PC-3 (cell line): ENCODE measurements at places on chromosomes 3 and 15.

GRCh38 chr3:49260806-49261324 lies 16.2 kb downstream of the C3orf62 start:
- no peak overlapping the region for H3K4me3 ChIP-seq
- H3K27ac ChIP-seq: no peak overlapping the region
- no peaks in the 10 kb centered on the region for H3K36me3 ChIP-seq
- H3K27me3 ChIP-seq: no peaks in the 10 kb centered on the region
- DNase-seq: no peak
- peaks cover 7% of the 10 kb centered on the region for H3K4me1 ChIP-seq

- no peaks in the 10 kb centered on the region for H3K4me1 ChIP-seq
- H3K27me3 ChIP-seq: no peaks in the 10 kb centered on the region
These were observed 54.4 kb downstream of the ANXA2 start for GRCh38 chr15:60343221-60343970.

DNA sequence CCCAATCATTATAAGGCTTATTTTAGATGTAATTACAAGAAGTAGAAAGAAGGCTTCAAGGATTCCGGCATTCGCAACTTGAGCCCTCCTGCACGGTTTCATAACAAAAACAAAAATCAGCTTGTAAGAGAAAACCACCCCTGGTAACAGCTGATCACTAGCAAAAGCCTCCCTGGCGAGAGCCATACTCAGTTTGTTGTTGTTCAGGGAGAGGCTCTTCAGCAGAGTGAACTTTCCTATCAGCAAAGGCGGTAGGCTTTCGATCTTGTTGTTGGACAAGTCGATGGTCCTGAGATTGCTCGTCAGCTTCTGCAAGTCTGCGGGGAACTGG lies 710 bp downstream of the LRRC57 start:
- no peak for DNase-seq
- H3K27ac ChIP-seq: peak overlapping the region; percentile 24; the same call in 1 of the 2 replicates
- peaks cover 16% of the 10 kb centered on the region for H3K4me1 ChIP-seq
- H3K36me3 ChIP-seq: peaks cover 9% of the 10 kb centered on the region; the same call in 1 of the 2 replicates

GRCh38 chr3:50008931-50009330 lies 69.0 kb downstream of the RBM6 start:
- H3K27me3 ChIP-seq: no peaks in the 10 kb centered on the region
- H3K27ac ChIP-seq: no peak overlapping the region
- H3K4me3 ChIP-seq: no peak overlapping the region
- 0 out of 2 replicates have a peak, but pooled peaks cover 6% of the 10 kb centered on the region for H3K36me3 ChIP-seq
- peak; percentile 15 for DNase-seq

DNA sequence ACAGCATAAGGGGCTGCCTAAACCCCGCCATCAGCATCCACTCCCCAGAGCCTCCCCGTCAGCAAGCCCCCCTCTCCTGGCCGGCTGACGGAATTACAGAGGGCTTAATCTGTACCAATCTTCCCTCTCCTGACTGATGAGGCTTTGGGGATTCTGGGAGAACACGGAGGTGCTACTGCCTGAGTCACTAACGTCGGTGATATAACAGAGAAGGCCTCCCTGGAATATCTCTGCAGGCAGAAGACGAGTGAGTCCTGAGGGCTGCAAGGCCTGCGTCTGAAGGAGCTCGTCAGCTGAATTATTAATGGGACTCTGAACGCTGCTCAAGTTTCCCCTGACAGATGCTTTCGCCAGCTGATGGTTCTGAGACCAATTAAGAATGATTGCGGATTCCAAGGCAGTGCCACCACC lies 147.7 kb downstream of the XXYLT1 start:
- H3K27ac ChIP-seq: no peak overlapping the region
- no peaks in the 10 kb centered on the region for H3K27me3 ChIP-seq
- H3K36me3 ChIP-seq: no peaks in the 10 kb centered on the region
- DNase-seq: no peak

DNA sequence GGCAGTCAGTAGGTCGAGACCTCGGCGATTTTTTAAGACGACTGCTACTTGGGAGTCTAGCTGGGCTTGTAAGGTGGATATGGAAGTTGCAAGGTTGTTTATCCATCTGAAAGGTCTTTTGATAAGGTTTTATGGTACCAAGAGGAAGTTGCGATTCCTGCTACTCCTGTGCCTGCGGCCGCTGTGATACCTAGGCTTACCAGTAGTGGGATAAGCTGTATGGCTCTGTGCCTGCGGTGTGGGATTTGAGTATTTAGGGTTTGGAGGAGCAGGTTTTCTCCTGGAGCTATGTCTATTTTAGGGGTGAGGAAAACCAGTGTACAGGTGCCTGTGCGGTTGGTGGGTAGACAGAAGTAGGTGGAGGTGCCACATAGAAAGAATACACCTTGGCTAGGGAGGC lies 1059.8 kb downstream of the SI start:
- no peak overlapping the region for H3K4me3 ChIP-seq
- no peaks in the 10 kb centered on the region for H3K27me3 ChIP-seq
- H3K36me3 ChIP-seq: no peaks in the 10 kb centered on the region
- no peak for DNase-seq
- H3K27ac ChIP-seq: no peak overlapping the region
- no peaks in the 10 kb centered on the region for H3K4me1 ChIP-seq

- DNase-seq: no peak
- no peaks in the 10 kb centered on the region for H3K36me3 ChIP-seq
- no peak overlapping the region for H3K27ac ChIP-seq
- H3K4me3 ChIP-seq: no peak overlapping the region
- H3K27me3 ChIP-seq: no peaks in the 10 kb centered on the region
- H3K4me1 ChIP-seq: no peaks in the 10 kb centered on the region
These were observed 10.8 kb upstream of the CA12 start for GRCh38 chr15:63392361-63393009.

DNA sequence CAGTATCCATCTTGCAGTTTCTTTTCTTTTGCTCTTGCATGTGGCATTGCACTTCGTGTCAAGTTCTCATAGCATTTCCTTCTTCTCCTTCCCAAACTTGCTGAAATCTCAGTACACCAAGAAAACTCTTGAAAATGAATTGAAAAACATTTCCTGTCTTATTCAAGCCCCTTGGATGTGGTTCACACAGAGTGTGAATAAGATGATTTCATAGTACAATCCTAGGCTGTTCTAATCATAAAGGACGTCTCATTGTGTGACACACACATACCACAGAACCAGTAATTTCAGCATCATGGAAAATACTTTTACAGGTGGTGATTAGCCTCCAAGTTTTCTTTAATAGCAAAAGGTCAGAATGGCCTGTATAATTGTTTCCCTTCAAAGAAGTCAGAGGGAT lies 121.6 kb upstream of the AADACL2 start:
- no peak overlapping the region for H3K27ac ChIP-seq
- no peaks in the 10 kb centered on the region for H3K4me1 ChIP-seq

- DNase-seq: peak; percentile 85
- peak overlapping the region; percentile 47 for H3K27ac ChIP-seq
- H3K4me3 ChIP-seq: no peak overlapping the region
- no peaks in the 10 kb centered on the region for H3K27me3 ChIP-seq
- H3K4me1 ChIP-seq: peaks cover 27% of the 10 kb centered on the region
- H3K36me3 ChIP-seq: no peaks in the 10 kb centered on the region
These were observed 175.8 kb upstream of the ATP11B start for GRCh38 chr3:182617500-182617899.

DNA sequence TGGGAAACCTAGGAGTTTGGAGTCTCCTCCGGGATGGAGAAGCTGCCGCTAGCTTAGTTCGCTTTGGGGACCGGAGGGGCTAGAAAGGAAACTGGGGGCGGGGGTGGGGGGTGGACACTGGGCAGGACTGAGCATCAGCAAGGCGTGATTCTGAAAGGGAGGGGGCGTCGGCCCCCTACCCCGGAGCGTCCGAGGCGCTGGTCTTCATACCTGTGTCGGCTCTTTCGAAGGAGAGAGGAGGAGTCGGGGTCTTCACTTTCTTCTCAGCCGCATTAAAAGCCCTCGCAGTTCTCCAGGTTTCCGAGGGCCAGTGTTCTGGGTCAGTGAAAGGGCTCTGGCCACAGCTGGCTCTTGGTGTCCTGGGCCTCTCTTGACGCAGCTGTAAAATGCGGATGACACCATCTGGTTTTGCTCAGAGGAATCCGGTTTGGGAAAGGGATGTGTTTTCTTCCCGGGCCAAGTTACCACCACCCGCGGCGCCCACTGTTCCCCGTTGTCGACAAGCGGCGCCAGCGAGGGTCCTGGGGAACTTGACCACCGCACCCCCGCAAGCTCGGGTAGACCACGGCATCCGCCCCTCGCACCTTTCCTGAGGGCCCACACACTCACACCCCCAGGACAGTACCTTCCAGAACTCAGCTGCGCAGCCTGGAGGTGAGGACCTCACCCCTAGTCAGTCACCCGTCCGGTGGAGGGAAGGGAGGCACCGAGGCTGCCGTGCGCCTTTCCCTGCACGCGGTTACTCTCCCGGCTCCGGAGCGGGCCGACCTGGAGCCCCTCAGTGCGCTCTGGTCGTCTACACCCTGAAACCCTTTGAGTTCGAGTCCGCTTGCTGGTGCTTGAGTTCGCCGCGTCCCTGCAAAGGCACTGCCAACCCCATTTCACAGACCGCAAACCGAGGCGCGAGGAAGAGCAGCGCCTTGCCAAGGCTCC lies 660 bp downstream of the CCK start:
- H3K4me1 ChIP-seq: peaks cover 22% of the 10 kb centered on the region
- H3K27ac ChIP-seq: no peak overlapping the region
- no peaks in the 10 kb centered on the region for H3K36me3 ChIP-seq
- H3K4me3 ChIP-seq: no peak overlapping the region
- no peak for DNase-seq

DNA sequence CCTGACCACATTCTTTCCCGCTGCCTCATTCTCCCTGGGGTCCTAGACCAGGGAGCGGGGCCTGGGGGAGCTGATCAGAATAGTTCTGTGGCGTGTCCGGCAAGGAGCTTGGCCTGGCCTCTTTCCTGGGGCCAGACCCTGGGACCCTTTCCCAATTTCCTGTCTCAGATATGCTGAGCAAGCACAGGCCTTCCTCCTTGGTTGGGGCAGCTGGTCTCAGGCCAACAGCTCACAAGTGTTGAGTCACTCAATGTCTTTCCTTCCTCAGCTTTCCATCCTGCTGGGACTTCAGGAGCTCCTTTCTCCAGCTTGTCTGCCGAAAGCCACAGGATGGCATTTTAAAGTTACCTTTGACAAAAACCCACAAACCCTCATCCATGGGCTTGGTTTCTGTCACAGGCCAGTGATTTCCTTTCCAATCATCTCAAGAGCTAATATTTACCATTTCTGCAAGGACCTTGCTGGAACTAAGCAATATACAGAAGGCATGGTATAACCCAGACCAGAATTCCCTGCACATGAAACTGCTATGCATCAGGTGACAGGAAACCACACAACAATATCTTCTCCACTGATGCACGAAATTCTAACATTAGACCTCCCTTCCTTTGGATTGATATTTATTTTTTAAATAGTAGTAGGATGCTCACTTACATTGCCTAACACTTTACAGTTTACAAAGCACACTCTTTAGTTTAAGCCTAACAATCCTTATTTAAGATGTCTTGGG lies 19.5 kb upstream of the TIMP4 start:
- H3K36me3 ChIP-seq: no peaks in the 10 kb centered on the region
- H3K27me3 ChIP-seq: no peaks in the 10 kb centered on the region
- peaks cover 48% of the 10 kb centered on the region for H3K4me1 ChIP-seq
- H3K27ac ChIP-seq: peak overlapping the region; percentile 62
- DNase-seq: peak; percentile 80
- no peak overlapping the region for H3K4me3 ChIP-seq

GRCh38 chr3:170740285-170740684 lies 129.7 kb downstream of the RPL22L1 start:
- DNase-seq: no peak
- no peaks in the 10 kb centered on the region for H3K27me3 ChIP-seq
- H3K4me1 ChIP-seq: peaks cover 63% of the 10 kb centered on the region

DNA sequence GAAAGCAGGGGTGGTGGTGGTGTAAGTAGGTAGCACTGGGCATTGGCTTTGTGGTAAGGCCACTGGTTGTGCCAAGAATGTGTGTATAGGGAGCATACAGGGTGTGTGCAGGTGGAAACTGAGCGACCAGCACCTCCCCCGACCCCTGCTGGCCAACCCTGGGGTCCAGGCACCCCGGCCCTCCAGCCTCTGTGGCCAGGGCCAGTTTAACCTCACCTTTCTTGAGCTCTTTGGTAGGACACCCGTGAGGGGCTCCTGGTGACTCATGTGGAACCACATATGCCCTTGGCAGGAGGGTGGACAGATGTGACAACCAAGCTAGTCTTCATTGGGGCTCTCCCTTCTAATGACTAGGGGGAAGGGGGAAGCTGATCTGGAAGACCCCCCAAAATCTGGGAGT lies 19.5 kb downstream of the SHF start:
- no peak overlapping the region for H3K27ac ChIP-seq
- no peak for DNase-seq
- H3K36me3 ChIP-seq: no peaks in the 10 kb centered on the region
- H3K27me3 ChIP-seq: no peaks in the 10 kb centered on the region

- H3K27me3 ChIP-seq: no peaks in the 10 kb centered on the region
- DNase-seq: no peak
- H3K36me3 ChIP-seq: peaks cover 5% of the 10 kb centered on the region
- no peak overlapping the region for H3K27ac ChIP-seq
- H3K4me1 ChIP-seq: peaks cover 31% of the 10 kb centered on the region
These were observed 2.6 kb downstream of the PPM1M start for GRCh38 chr3:52248165-52248541.

DNA sequence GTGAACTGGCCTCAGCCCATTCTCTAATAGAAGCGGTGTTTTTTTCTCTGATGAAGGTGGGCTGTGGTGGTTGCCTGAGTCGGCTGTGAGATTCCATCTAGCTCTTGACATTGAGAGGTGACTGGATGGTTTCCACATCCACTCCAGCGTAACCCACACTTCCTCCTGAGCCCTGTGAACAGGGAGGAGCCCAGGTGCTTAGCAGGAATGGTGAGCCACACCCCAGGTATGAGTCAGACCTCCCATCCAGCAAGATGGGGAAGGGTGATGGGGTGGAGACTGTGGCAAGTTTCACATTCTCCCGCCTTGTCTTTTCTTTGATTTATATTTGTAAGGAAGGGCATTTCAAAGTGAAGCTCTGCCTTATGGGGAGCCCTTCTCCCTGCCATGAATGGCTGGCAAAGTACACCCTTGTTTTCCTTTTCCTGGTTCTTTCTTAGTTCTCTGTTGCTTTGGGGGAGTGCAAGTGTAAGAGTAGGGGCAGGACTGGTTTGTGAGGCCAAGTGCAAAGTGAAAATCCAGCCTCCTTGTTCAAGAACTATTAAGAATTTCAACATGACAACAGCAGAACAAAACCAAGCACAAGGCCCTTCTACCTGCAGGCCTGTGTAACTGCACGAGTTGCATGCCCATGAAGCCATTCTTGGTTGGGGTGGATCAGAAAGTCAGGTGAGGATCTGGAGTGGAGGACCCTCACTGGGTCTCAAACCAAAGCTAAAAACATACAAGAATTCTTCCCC lies 4.6 kb upstream of the TPRG1 start:
- no peaks in the 10 kb centered on the region for H3K36me3 ChIP-seq
- peak; percentile 85 for DNase-seq

- peak overlapping the region; percentile 52 for H3K27ac ChIP-seq
- H3K27me3 ChIP-seq: no peaks in the 10 kb centered on the region
- H3K4me3 ChIP-seq: no peak overlapping the region
- H3K36me3 ChIP-seq: no peaks in the 10 kb centered on the region
These were observed 84.5 kb upstream of the GALNT15 start for GRCh38 chr3:16090024-16090423.

DNA sequence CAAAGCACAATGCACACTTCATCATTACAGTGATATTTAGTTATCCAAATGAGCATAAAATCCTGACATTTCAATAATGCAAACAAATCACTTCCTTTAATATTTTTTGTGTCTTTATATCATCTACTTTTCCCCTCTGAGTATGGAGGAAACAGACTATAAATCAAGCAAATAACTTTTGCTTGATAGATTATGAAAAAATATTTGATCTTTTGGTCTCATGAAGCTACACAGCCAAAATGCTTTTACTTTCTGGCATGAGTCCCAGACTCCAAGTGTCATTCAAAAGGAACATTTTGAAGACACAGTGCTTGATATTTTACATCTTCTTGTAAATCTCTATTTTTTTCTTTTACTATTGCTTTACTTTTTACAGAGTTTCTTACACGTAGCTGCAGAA lies 215.3 kb upstream of the ROBO1 start:
- H3K36me3 ChIP-seq: no peaks in the 10 kb centered on the region
- peaks cover 23% of the 10 kb centered on the region for H3K4me1 ChIP-seq
- H3K27me3 ChIP-seq: no peaks in the 10 kb centered on the region
- H3K4me3 ChIP-seq: no peak overlapping the region
- DNase-seq: peak; percentile 69
